ENCODE measurements at places on chromosomes 3 and 15.
A peak's percentile ranks its signal among the peaks of the same experiment; 100 is the strongest.

DNA sequence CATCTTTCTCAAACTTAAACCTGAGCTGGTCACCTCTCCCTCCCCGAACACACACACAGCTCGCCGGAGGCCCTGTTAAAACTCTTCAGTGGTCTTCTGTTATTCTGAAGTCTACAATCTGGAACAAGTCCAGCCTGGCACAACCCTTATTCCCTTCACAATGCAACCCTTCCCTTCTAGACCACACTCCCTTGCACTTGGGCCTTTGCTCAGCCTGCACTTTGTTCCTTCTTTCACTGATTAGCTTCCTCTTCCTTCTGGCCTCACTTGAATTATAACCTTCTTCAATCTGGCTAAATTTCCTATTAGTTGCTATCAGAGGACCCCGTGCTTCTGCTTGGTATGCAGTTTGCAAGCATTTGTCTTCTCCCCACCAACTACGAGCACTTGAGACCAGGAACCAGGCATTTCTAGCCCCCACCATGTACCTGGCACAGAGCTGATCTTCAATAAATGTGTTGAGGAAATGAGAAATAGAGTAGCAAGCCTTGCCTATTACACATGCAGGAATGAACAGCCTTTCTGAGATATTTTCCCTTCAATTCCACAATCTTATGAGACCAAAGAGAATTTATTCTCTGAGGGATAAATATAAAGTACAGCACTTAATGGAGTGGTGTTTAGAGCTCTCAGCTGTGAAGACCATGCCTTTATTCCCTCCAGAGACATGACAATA lies 663.1 kb upstream of the ADAMTS9 start:
- no peak for DNase-seq

DNA sequence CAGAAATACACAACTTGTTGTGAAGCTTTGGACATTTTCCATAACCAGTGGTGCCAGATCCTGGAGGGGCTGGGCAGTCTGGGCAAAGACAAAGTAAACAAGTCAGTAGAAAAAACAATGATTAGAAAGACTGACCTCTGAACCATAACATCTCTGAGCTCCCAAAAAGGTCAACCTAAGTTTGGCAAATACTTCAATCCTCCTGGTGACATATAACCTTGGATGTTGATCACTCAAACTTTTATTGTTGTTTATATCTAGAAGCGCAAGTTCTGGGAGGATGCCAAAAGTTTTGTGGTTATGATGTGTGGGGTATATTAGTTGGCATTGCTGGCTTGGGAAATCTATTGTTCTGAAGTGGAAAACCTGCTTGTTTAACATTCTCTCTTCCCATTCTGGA lies 257.7 kb downstream of the DIPK2A start:
- DNase-seq = no peak

DNA sequence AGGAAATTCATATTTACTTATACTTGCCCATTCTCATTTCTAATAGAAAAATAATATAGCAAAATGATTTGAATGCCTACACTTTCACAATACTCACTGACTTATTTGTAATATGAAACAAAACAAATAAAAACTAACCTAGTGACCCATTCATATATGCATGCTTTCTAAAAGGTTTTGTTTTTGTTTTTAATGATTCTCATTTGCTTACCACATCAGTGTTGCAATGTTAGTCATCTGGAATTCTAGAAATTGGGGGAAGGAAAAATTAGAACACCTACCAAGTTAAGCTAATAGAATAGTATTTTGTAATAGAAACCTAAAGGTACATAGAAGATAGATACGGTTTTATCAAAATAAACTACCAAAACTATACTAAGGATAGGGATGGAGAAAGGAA lies 214.1 kb upstream of the CNTN6 start:
- DNase-seq = no peak

DNA sequence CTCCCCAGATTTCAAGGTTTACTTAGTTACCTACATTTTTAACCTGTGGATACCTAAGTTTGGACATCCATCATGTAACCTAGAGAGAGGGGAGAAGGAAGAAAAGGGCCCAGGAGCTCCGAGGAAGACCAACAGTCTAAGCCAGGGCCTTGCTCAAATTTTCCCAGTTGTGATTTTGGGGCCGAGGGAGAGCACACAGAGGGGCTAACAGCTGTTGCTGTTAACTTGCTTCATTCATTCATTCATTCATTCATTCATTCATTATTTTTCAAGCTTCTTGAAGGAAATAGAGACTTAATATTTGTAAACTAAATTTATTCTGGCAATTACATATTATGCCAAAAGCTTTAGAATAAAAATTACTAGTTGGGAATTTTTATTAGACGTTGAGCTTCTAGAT lies 22.9 kb downstream of the SYNM start:
- DNase-seq = no peak

DNA sequence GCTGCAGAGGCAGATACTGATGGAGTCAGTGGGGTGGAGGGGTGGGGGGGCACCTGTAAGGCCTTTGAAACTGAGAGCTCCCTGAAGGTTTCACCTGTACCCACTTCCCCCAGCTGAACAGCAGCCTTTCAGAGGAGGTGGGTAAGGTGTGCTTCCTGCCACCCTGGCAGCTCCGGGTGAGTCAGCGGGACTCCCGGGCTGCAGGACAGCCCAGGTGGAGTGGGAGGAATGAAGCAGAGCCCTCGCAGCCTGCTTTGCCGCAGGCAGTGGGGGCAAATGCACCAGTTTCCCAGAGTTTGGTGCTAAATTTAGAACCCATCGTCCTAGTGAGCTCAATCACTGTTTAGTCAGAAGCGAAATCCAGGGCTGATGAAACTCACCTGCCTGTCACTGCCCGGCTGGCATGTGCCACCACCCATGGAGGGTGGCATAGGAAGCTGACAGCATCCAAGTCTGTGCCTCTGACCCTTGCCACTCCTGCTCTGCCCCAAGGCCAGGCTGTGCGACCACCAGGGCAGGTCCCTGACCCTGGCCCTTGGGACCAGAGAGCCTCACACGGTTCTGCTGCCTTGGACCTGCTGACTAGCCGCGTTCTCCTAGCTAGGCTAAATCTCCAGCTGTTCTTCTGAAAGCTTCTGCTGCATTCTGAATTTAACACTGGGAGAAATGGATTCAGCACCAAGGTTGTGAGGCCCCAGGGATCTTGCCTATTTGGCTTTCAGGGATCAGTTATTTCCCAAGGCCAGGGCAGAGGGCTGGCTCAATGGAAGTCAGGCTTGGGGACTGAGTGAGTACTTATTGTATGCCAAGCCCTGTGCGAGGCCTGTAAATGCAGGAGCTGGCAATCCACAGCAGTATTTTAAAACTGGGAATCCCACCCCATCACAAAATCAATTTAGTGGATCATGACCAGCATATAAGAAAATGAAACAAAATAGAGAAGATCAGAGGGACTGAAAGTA lies 67.3 kb upstream of the RASGRF1 start:
- DNase-seq = no peak

DNA sequence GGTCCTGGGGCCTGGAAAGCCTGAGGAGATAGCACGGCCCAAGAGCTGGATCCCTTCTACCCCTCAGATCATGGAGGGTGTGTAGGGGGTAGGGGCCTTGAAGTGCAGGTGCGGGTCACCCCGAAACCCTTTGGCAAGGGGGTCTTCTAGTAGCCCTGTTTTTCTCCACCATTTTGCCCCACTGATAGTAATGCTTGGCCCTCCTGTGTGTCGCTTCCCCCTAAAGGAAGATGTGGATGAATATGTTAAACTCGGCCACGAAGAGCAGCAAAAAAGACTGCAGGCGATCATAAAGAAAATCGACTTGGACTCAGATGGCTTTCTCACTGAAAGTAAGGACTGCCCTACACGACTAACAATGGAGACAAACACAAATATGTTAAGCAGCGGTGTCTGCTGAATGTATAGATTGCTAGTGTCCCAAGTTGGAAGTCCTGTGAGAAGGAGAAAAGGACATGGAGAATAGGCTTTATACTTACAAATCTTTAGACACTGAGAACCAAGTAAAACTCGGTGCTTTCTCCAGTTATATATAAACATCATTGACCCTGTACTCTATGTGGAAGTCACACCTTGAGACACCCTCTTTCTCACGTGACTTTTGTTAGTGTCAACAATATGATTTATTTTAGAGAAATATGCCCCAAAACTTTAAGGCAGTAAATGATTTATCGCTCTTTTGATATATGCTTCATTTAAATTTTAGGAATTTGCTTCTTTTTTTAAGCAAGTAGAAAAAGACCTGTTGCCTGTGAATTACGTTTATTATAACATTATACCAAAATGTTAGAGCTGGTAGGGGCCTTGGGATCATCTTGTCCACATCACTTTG lies 802 bp downstream of the RCN2 start:
- peak; percentile 19 for DNase-seq

DNA sequence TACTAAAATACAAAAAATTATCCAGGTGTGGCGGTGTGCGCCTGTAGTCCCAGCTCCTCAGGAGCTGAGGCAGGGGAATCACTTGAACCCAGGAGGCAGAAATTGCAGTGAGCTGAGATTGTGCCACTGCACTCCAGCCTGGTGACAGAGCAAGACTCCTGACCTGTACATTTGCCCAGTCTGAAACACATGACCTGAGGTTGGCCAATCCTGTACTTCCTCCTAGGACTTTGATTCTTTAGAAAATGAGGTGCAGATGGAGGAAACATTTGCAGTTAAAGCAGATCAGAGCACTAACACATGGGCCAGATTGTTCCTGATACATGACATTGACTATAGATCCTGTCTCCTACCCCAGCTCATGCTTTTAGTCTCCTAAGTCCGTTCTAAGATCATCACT lies 28.9 kb upstream of the LPP start:
- no peak for DNase-seq

DNA sequence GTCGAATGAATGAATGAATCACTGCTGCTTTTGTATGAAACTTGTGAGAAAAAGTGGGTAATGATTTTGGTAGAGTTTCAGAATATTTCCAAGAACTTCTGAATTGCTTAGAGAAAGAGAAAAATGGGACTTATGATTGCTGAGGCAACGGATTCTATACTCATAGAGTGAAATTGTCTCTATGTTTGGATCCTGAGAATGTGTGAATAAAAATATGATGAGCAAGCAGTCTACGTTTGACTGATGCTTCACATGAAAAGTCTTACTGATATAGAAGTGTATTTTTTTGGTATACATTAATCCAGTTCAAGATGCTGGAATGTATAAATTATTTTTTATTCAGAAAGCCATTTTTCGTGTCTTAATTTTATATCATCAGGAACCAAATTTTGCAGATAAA lies 441.1 kb downstream of the NLGN1 start:
- no peak for DNase-seq

GRCh38 chr3:169323578-169324451 lies 339.7 kb downstream of the MECOM start:
- DNase-seq = peak; percentile 34

DNA sequence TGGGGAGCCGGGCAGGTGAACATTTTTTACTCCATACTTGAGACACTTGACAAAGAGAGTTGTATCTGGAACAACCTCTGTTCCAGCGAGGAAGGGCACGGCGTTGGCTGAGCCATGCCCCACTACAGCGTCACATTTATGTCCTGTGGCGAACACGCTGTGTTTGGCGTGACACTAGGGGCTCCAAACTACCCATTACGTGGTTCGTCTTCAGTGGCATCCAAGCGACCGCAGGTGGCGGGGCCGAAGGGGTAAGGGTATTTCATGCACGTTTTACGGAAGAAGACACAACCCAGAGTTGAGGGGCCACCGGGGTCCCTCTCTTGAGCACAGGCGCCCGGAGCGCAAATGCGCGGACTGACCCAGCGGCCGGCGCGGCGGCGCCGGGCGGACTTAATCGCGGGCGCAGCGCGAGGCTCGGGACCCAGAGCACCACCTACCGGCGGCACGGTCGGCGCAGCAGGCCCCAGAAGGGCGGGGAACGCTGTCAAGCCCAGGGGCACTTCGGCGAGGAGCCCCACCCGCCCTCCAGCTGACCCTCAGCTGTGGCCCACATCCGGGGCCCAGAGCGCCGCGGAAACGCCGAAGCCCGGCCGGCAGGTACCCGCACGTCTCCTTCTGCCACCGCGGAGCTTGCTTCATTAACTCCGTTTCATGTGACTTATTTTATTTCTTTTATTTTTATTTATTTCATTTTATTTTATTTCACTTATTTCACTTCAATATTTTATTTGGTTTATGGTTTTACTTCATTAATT lies 36.4 kb upstream of the TRIM71 start:
- peak; percentile 75 for DNase-seq

DNA sequence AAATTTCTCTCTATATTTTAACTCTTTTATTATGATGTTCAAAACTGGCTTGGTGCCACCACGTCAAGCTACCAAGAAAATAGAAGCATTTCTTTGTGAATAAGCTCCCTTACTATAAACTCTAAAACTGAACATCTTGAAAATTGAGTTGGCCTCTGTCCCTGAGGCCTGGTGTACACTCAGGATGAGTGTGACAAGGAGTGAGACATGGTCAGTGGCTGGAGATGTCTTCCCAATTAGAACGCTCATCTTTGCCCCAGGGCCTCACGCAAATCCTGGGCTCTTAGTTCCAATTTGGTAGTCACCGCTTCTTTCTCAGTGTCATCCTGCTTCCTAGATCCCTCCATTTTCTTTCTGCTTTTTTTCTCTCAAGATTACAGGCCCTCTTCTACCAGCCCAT lies 26.2 kb downstream of the SLC2A2 start:
- DNase-seq = no peak

DNA sequence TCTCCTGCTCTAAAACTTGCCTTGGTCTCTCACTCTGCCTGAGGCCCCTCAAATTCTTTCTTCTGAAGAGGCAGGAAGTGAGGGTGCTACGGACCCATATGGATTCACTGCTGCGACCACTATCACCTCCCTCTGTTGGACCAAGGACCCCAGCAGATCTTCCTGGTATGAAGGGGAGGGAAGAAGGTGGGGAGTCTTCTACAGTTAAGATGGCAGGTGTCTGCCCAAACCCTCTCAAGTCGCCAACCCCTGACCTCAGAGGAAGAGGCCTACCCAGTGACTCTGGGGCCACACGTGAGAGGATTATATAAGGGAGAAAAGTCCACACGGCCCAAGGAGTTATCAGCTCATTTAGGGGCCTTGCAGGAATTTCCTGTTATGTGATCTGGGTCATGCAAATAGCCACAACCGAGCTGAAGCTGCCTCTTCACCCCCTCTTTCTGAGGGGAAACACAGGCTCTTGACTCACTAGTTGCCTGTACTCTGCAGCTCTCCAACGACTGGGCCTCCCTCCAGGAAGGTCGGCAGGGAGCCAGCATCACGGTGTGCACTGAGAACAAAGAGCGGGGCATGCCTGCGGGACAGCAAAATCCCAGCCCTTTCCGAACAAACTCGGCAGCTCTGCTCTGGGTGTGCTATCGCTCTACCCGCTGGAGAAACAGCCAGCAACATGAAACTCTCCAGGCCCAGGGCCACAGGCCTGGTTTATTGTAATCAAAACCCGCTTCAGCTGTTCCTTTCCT lies 116.0 kb downstream of the XXYLT1 start:
- DNase-seq = peak; percentile 67

DNA sequence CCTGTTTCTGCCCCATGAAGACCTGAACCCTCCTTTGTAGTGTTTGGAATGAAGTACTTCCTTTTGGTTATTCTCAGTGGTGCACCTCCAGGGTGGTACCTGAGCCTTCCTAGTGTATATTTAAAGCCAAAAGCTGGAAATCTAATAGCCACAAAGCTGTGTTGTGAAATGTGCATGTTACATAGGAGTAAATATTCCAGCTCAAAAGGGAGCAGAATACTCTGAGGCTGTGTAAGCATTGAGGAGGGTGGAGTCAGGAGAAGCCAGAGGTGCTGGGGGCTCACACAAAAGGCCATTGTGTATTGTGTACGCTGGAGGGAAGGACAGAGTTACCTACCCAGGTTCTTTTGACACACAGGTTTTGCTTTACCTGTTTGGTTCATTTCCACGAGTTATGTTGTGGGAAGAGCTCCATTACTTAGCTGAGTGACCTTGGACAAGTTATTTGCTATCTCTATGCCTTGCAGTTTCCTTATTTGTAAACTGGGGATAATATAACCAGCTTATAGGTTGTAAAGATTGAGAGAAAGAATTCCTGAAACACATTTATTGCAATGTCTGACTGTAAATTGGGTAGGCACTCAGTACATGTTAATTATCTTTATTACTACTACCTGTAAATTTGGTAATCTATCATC lies 24.7 kb downstream of the GPR171 start:
- DNase-seq = no peak
